B cell (primary cell): ENCODE measurements at places on chromosomes 2 and 18. TPM values are rescaled to one million over a fixed set of nuclear protein-coding genes. Genes with fewer than 3 reads are reported as not detected.

The COLEC11 gene
- total RNA-seq = not detected in 2 replicates

The CYP27A1 gene
- total RNA-seq = 0.29 and 0.39 TPM in 2 replicates

GRCh38 chr18:65230311-65230710, 520.5 kb upstream of the CDH7 start:
- DNase-seq = no peak

- no peak for DNase-seq
These were observed 62.9 kb downstream of the MIB1 start for GRCh38 chr18:21803495-21803894.

DNA sequence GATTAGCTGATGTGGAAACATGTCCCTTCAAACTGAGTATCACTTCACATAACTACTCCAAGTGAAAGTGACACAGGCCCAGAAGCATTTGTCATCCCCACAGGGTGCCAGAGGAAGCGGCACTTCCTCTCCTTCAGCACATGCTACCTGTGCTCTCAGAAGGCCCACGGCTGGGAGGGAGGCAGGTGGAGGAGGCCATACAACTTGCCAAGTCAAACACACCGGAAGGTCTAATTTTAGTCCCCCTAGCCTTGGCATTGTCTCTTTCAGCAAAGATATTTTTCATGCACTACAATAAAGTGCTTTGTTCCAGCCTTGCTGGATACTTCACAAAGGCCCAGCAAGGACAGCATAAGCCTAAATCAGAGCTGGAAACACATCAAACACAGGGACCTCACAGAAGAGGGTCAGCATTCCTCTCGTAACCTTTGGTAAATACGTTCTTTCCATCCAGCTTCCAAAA, 38.0 kb downstream of the VSNL1 start:
- no peak for DNase-seq

The CXCR1 gene
- total RNA-seq = 0.12 TPM in 1 of 2 replicates, not detected in the other

GRCh38 chr2:29650631-29651097, 270.7 kb downstream of the ALK start:
- DNase-seq = no peak

The ACMSD gene
- total RNA-seq = not detected in 2 replicates

- no peak for DNase-seq
These were observed 86.7 kb downstream of the ATL2 start for GRCh38 chr2:38290332-38290731.

- DNase-seq = no peak
These were observed 5.0 kb downstream of the RAB6C start for GRCh38 chr2:129984426-129984825.

GRCh38 chr2:101991721-101992145, at the start of gene IL1R2:
Gene IL1R2 (plus strand): TSS chr2:101991960. CDS start chr2:102008576, 16,616 bp downstream.
- DNase-seq = peak; percentile 39

The CD8A gene
- 0.49 and 0.76 TPM in 2 replicates for total RNA-seq

- no peak for DNase-seq
These were observed 91.9 kb downstream of the COL3A1 start for GRCh38 chr2:189066037-189066436.

The ATP6V1B1 gene
- not detected in 2 replicates for total RNA-seq
